NCI-H2081 treated with DMSO at 0.1 percent for 48 hours (cell line): ENCODE measurements at places on chromosomes 7 and 10.

DNA sequence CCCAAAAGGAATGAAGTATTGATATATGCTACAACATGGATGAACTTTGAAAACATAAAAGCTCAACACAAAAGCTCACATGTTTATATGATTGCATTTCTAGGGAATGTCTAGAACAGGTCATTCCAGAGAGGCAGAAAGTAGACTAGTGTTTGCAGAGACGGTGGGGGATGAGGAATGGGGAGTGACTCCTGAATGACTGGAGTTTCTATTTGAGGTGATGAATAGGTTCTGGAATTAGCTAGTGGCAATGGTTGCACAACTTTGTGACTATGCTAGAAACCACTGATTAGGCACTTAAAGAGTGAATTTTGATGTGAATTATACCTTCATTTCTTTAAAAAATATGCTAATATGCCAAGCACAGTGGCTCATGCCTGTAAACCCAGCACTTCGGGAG, 6.9 kb downstream of the KPNA7 start:
- DNase-seq = no peak

- no peak for DNase-seq
Observed at GRCh38 chr7:32415519-32415918, 74.7 kb downstream of the LSM5 start.

- no peak for DNase-seq
Observed at GRCh38 chr10:58590152-58590840, 77.6 kb downstream of the BICC1 start.

- DNase-seq = no peak
Observed at GRCh38 chr10:68895041-68895440, 6.1 kb upstream of the DDX50 start.

- DNase-seq = no peak
Observed at GRCh38 chr10:21368022-21368582, 157.4 kb downstream of the SKIDA1 start.

- no peak for DNase-seq
Observed at GRCh38 chr10:14208231-14208630, 122.5 kb downstream of the FRMD4A start.
